Aorta (tissue), 5 donors: ENCODE measurements at places on chromosomes 3 and 15. TPM values are rescaled to one million over a fixed set of nuclear protein-coding genes. Genes with fewer than 3 reads are reported as not detected.

DNA sequence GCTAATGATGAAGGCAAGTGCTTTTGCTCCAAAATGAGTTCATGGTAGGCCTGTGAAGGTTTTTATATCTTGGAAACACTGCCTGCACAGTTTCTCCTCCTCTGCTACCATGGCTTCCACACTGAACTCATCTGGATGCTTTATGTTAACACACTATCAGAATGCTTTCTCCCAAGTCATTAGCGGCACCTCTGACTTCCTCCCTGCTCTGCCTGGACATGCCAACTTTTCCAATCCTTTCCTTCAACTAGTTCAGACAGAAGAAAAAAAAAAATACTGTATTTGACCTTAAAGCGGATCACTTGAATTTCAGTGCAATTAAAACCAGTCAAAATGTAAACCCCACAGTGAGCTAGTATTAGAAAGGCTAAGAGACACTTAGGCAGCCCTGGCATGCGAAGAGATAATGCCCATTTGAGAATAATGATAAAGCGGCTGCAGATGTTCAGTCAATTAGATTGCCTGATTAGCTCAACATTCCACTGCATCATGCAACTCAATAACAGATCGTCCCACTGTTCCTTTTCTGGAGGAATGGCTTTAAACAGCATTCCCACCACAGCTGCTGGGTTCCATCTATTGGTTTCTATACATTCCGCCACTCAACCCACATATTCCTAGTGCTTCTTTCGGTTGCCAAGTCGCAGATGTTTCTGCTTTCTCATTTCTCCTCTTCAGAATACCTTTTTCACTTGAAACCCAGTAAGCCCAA lies 51.7 kb downstream of the CNTN3 start:
- DNase-seq = no peak

DNA sequence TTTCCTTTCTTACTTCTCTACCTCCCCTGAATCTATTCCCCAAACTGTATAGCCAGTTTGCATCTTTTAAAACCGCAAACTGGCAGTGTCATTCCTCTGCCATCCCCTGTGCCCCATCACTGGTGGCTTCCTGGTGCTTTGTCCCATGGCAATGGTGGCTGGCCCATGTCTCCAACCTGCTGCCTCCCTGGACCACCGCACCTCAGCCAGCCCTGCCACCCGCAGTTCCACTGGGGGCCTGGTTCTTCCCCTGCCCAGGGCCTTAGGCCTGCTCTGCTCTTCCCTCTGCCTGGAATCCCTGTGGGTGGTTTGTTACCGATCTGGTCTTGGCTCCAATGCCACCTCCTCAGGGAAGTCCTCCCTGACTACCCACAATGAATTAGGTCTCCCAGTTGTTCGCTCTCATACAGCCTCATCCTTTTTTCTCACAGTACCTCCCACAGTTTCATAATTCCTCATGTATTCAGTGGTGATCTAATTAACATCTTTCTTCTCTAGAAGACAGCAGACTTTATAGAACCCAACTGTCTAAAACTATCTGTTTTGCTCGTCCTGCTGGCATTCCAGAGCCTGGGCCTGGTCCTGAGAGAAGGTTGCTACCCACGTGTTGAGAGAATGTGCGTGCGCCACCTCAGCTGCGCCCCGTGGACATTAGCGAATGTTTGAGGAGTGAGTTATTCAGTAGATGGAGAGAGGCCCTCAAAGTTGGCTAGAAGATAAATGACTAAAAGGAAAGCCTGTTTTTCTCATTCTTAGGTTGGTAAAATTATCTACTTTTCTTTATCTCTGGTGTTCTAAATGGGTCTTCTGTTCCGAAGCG lies 130.1 kb downstream of the DNAJB8 start:
- no peak for DNase-seq

RAD51 gene
- total RNA-seq = 0.87 TPM

GOLGA6L10 gene
- 2.8 TPM for total RNA-seq

DNA sequence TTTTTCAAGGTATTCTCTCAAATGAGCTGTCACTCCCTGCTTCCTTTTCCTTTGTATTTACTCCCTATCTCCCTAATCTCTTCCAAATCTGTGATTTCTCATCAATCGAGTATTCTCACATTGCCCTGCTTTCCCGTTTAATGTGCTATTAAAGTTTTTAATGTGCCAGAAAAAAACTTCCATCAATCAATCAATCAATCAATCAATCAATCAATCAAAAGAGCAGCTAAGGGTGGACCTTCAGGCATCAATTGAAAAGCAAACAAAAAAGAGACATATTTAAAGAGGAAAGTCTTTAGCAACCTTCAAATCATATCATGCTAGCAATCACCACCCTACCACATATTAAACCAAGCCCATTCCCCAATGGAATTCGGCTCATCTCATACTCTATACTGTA lies 58.9 kb downstream of the SATB1 start:
- DNase-seq = no peak

GRCh38 chr3:183468424-183468823 lies 40.0 kb upstream of the MCF2L2 start:
- DNase-seq = no peak

TNFAIP8L3 gene
- 24.5 TPM for total RNA-seq

GRCh38 chr3:124592658-124593441 lies 137.4 kb upstream of the UMPS start:
- DNase-seq = no peak

GRCh38 chr3:37174532-37175126 lies at the start of gene LRRFIP2:
LRRFIP2 (minus strand) TSS chr3:37174582; CDS start chr3:37148983, 25,599 bp downstream.
- no peak for DNase-seq
